ENCODE measurements at places on chromosomes 5 and 9. TPM values are rescaled to one million over a fixed set of nuclear protein-coding genes. Genes with fewer than 3 reads are reported as not detected.

GRCh38 chr9:108053555-108054061, 564.0 kb upstream of the KLF4 start:
- no peak overlapping the region for H3K27ac ChIP-seq
- peak; percentile 56 for DNase-seq
- H3K27me3 ChIP-seq, result no peaks in the 10 kb centered on the region
- H3K4me3 ChIP-seq, result no peak overlapping the region
- no peaks in the 10 kb centered on the region for H3K36me3 ChIP-seq

DNA sequence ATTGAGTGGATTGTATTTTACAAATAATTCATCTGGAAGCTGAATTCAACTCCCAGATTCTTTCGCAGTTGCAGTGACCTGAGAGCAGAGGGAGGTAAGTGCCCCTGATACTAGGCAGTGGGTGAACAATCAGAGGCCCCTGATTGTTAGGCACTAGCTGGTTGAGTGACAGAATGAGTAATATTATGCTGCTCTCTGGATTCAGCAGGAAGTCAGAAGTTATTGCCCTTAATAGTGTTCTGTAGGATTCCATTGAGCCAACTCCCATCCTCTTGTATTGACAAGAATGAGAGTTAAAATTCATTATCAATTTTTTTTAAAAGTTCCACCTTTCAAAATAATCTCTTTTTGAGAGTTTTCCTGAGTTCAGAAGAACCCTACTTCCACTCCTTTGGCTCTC, 301.2 kb downstream of the DTWD2 start:
- no peaks in the 10 kb centered on the region for H3K36me3 ChIP-seq
- no peaks in the 10 kb centered on the region for H3K4me1 ChIP-seq
- DNase-seq, result no peak
- H3K27me3 ChIP-seq, result no peaks in the 10 kb centered on the region
- no peak overlapping the region for H3K4me3 ChIP-seq
- H3K27ac ChIP-seq, result no peak overlapping the region

GRCh38 chr5:76145945-76146344, 62.8 kb downstream of the SV2C start:
- H3K4me3 ChIP-seq, result no peak overlapping the region
- H3K27ac ChIP-seq, result no peak overlapping the region
- DNase-seq, result no peak
- H3K36me3 ChIP-seq, result no peaks in the 10 kb centered on the region
- H3K4me1 ChIP-seq, result no peaks in the 10 kb centered on the region

DNA sequence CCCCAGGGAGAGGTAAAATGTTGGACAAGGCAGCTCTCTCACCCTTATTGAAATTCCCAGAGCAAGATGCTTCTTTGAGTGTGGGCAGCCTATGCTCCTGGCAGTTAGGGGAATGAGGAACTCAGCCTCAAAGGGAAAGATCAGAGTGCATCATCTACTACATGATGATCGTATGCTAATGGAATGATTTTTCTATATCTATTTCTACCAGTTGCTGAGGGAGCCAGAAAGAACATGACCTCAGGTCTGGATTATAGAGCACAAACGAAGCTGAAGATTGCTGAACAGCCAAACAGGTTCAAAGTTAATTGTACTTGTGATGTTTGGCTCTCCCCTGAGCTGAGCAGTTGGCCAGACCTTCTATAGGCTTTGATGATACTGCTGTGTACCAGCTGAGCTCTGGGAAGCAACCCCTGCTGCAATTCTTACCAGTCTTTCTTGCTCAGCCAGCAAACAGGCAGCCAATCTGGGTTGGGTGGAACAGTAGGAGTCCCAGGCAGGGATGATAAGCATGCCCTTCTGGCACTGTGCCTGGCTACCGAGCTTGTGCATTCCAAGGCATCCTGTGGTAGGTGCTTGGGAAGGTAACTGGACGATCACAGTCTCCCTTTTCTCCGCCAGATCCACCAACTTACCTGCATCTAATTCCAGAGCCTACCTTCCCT, 10.3 kb upstream of the FBXL7 start:
- H3K27ac ChIP-seq, result no peak overlapping the region
- H3K36me3 ChIP-seq, result no peaks in the 10 kb centered on the region
- no peaks in the 10 kb centered on the region for H3K27me3 ChIP-seq
- no peak for DNase-seq
- H3K4me1 ChIP-seq, result no peaks in the 10 kb centered on the region

GRCh38 chr9:113386571-113387393, 10.0 kb upstream of the HDHD3 start:
- H3K4me3 ChIP-seq, result no peak overlapping the region
- no peaks in the 10 kb centered on the region for H3K4me1 ChIP-seq
- H3K27ac ChIP-seq, result no peak overlapping the region
- H3K36me3 ChIP-seq, result no peaks in the 10 kb centered on the region
- H3K27me3 ChIP-seq, result no peaks in the 10 kb centered on the region
- no peak for DNase-seq

- H3K27ac ChIP-seq, result no peak overlapping the region
- H3K27me3 ChIP-seq, result no peaks in the 10 kb centered on the region
- no peak overlapping the region for H3K4me3 ChIP-seq
- DNase-seq, result no peak
Measured at GRCh38 chr9:132731230-132731629, 61.0 kb downstream of the GTF3C4 start.

- H3K36me3 ChIP-seq, result no peaks in the 10 kb centered on the region
- peaks cover 40% of the 10 kb centered on the region for H3K4me1 ChIP-seq
- DNase-seq, result no peak
- H3K27me3 ChIP-seq, result no peaks in the 10 kb centered on the region
- H3K27ac ChIP-seq, result peak overlapping the region; percentile 24
Measured at GRCh38 chr9:95025213-95026147, 292.0 kb downstream of the FANCC start.

DNA sequence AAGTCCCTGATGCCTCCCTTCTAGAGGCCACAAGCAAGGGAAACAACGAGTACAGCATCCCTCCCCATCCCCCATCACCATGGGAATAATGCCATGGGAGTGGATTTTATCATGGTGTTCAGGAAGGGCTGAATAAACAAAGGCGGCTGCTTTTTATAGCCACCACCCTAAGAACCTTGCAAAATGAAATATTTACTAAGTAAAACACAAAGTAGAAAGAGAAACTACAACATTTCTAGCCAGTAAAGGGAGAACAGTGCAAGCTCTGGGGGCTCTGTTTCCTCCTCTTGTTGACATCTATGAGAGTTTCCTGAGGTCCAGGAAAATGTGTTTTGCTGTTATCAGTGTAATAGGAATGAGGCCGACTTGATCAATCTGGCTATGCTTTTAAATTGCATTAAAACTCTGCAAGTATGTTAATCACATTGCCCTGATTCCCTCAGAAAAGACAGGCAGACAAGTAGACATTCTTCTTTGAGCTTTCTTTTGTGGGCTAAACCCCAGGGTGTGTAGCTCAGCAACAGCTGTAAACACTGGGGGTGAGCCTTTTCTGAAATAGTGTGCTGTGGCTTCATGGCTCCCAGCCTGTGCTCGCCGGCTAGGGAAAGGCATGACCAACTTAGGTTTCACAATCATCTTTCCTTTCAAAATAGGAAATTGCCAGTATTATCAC, 31.1 kb downstream of the SV2C start:
- no peak for DNase-seq
- H3K27ac ChIP-seq, result peak overlapping the region; percentile 30
- no peak overlapping the region for H3K4me3 ChIP-seq
- no peaks in the 10 kb centered on the region for H3K27me3 ChIP-seq
- H3K4me1 ChIP-seq, result no peaks in the 10 kb centered on the region

DNA sequence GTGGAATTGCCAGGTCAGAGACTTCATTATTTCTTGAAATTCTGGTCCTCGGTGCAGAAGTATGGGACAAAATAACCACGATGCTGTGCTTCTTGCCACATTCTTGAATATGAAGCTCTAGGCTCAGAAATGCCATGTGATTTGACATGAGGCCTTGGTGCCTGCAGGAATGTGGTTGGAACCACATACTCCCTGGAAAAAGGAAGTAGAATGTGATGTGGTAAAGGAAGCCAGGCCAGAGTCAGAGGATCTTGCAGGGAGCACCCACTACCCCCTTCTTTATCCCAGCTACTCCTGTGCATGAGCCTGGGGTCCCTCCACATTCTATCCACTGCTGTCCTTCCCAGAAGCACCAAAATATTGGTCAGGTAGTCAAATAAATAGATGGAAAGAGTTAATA, 80.9 kb downstream of the FOXD1 start:
- H3K36me3 ChIP-seq, result no peaks in the 10 kb centered on the region
- H3K4me3 ChIP-seq, result no peak overlapping the region
- no peaks in the 10 kb centered on the region for H3K4me1 ChIP-seq

DNA sequence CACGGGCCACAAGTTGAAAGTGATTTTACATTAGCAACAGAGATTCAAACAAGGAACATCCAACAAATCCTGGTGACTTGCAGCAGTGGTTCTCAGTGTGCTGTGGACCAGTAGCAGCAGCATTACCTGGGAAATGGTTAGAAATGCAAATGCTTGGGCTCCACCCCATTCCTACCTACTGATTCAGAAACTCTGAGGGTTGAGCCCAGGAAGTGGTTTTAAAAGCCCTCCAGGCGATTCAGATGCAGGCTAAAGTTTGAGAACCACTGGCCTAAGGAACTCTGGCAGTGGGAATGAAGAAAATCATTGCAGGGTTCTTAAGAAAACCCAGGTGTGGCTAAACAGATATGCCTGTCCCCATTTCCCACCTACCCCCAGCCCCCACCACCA, 398.8 kb downstream of the ENC1 start:
- no peaks in the 10 kb centered on the region for H3K36me3 ChIP-seq
- H3K4me1 ChIP-seq, result no peaks in the 10 kb centered on the region
- H3K4me3 ChIP-seq, result no peak overlapping the region
- no peak for DNase-seq

GRCh38 chr5:169848271-169848670, 132.0 kb downstream of the INSYN2B start:
- no peak for DNase-seq
- H3K36me3 ChIP-seq, result no peaks in the 10 kb centered on the region
- no peak overlapping the region for H3K4me3 ChIP-seq
- no peaks in the 10 kb centered on the region for H3K4me1 ChIP-seq
- no peak overlapping the region for H3K27ac ChIP-seq

DNA sequence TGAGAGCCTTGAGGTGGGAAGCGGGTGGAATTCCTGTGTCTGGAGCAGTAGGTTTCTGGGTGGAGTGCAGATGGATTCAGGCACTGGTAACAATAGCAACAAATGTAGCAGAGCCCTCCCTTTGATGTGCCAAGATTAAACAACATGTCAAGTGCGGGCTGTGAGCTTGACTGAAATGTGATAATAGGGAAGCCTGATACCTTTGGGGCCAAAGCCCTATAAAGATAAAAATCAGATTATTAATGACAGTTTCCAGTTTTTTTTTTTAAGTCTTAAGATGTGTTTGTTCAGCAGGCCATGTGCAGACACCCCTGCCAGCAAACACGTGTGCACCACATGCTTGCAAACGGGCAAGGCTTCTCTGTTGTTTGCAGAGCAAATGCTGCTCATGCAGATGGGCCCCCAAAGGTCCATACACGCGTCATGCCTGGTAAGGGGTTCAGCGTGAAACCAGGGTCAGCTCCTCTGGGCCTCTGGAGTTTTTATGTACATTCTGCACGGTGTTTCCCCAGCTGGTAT, 193.2 kb downstream of the GADD45G start:
- no peaks in the 10 kb centered on the region for H3K36me3 ChIP-seq
- no peak for DNase-seq
- no peaks in the 10 kb centered on the region for H3K27me3 ChIP-seq
- H3K27ac ChIP-seq, result no peak overlapping the region
- no peaks in the 10 kb centered on the region for H3K4me1 ChIP-seq

GRCh38 chr5:42854795-42855194, 43.1 kb upstream of the SELENOP start:
- H3K4me3 ChIP-seq, result no peak overlapping the region
- H3K36me3 ChIP-seq, result no peaks in the 10 kb centered on the region
- H3K4me1 ChIP-seq, result no peaks in the 10 kb centered on the region
- DNase-seq, result no peak
- H3K27ac ChIP-seq, result no peak overlapping the region

- no peaks in the 10 kb centered on the region for H3K27me3 ChIP-seq
- no peak overlapping the region for H3K27ac ChIP-seq
- H3K36me3 ChIP-seq, result no peaks in the 10 kb centered on the region
- H3K4me3 ChIP-seq, result no peak overlapping the region
Measured at GRCh38 chr5:99807346-99807745, 727.8 kb upstream of the FAM174A start.

GRCh38 chr5:1429066-1429465, 16.2 kb downstream of the SLC6A3 start:
- H3K4me3 ChIP-seq, result no peak overlapping the region
- no peaks in the 10 kb centered on the region for H3K27me3 ChIP-seq
- H3K27ac ChIP-seq, result no peak overlapping the region
- no peaks in the 10 kb centered on the region for H3K36me3 ChIP-seq
- no peak for DNase-seq

GRCh38 chr9:130833031-130833990, 1.7 kb upstream of the ABL1 start:
- peaks cover 46% of the 10 kb centered on the region for H3K4me1 ChIP-seq
- H3K27me3 ChIP-seq, result no peaks in the 10 kb centered on the region
- DNase-seq, result peak; percentile 35
- H3K4me3 ChIP-seq, result no peak overlapping the region
- H3K27ac ChIP-seq, result no peak overlapping the region
- H3K36me3 ChIP-seq, result no peaks in the 10 kb centered on the region

- no peak overlapping the region for H3K4me3 ChIP-seq
- H3K4me1 ChIP-seq, result no peaks in the 10 kb centered on the region
- no peaks in the 10 kb centered on the region for H3K36me3 ChIP-seq
- no peaks in the 10 kb centered on the region for H3K27me3 ChIP-seq
- no peak overlapping the region for H3K27ac ChIP-seq
- no peak for DNase-seq
Measured at GRCh38 chr5:58750036-58750435, 167.2 kb downstream of the RAB3C start.

DNA sequence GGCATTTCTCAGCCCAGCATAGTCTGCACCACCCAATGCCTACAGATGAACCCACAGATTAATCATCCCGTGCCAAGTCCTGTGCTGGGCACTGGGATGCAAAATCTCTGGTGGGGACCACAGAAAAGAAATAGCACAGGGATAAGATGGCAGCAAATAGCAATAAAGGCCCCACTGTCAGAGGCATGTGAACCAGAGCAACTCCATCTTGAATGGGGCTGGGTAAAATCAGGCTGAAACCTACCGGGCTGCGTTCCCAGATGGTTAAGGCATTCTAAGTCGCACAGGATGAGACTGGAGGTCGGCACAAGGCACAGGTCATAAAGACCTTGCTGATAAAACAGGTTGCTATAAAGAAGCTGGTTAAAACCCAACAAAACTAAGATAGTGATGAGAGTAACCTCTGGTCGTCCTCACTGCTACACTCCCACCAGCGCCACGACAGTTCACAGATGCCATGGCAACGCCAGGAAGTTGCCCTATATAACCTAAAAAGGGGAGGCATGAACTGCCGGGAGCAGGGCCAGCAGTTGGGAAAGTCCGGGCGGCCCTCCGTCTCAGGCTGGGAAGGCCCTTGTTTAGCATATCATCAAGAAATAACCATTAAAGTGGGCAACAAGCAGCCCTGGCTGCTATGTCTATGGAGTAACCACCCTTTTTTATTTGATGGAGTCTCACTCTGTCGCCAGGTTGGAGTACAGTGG, 65.2 kb downstream of the C9orf50 start:
- no peaks in the 10 kb centered on the region for H3K36me3 ChIP-seq
- H3K27me3 ChIP-seq, result no peaks in the 10 kb centered on the region
- no peak for DNase-seq

The TLX3 gene
- not detected for polyA plus RNA-seq

The NR6A1 gene
- polyA plus RNA-seq, result 1.7 TPM

The PTGER4 gene
- polyA plus RNA-seq, result 2.0 TPM

The EMB gene
- 7.4 TPM for polyA plus RNA-seq

The CDC25C gene
- 11.0 TPM for polyA plus RNA-seq

The LVRN gene
- 1.7 TPM for polyA plus RNA-seq

The PHF2 gene
- 41.9 TPM for polyA plus RNA-seq

The SPOCK1 gene
- polyA plus RNA-seq, result 0.43 TPM

The PCDHA1 gene
- polyA plus RNA-seq, result 0.13 TPM

The CHSY3 gene
- 7.5 TPM for polyA plus RNA-seq

The OBP2B gene
- not detected for polyA plus RNA-seq

The HAVCR1 gene
- polyA plus RNA-seq, result 0.76 TPM
